ENCODE measurements at places on chromosomes 4 and X.
A peak's percentile ranks its signal among the peaks of the same experiment; 100 is the strongest.

GRCh38 chrX:66203114-66203513 is 39.1 kb downstream of the HEPH start:
- no peak for DNase-seq

DNA sequence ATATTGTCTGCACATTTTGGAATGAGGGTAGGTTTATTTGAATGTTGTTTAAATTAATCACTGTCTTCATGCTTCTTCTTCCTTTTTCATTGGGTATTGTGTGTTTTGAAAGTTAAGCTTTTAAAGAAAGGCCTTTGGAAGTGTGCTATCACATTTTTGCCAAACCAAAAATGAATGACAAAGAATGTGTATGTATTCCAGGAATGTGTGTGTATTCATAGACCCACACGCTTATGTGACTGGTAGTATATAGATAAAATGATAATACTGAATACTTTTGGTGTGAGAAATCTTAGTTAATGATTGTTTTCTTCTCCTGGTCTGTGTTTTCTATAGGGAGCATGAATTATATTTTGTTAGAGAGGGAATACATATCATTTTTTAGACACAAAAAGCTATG is 404.4 kb downstream of the TLL1 start:
- DNase-seq: peak; percentile 67

- no peak for DNase-seq
Observed at GRCh38 chrX:38409289-38409688, 56.9 kb downstream of the OTC start.

DNA sequence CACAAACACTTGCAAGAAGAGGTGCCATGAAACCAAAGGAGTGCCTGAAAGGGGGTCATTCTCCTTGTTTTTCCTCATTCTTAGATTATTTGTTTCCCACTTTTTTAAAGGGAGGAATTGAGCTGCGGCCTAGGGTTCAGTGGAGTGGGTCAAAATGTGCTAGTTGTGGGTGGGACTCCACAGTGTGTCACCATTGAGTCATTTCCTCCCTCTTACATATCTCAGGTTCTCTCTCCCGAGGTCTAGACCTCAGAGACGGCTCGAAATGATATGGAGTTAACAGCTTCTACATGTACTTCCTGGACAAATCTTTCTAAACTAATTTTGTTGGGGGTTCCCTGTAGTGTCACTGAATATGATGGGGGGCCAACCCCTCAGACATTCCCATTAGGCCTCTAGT is 328.4 kb upstream of the SPANXN1 start:
- DNase-seq: no peak

DNA sequence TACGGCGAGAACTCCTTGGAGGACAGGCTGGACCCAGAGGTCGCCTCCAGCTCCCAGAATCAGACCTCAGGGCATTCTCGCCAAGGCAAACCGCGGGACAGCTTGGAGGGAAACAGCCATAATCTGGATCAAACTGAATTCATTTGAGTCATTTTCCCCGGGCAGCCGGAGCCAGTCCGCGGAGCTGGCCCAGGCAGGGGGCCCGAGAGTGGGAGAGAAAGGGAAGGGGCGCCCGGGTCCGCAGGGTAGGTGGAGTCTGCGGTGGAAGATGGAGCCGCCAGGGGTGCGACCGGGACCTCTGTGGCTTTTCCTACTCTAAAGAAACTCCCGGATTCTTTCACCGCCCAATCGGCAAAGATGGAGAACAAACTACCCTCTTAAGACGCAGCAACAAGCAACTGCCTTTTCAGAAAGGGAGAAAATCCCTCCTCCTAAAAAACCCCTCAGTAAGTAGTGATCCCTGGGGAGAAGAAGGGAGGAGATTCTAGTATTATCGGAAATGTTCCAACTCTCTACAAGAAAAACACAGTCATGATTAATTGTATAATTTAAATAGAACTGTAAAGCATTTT is 5.2 kb downstream of the NKX3-2 start:
- DNase-seq: no peak

- DNase-seq: no peak
Observed at GRCh38 chr4:86963697-86964096, 28.9 kb downstream of the AFF1 start.

DNA sequence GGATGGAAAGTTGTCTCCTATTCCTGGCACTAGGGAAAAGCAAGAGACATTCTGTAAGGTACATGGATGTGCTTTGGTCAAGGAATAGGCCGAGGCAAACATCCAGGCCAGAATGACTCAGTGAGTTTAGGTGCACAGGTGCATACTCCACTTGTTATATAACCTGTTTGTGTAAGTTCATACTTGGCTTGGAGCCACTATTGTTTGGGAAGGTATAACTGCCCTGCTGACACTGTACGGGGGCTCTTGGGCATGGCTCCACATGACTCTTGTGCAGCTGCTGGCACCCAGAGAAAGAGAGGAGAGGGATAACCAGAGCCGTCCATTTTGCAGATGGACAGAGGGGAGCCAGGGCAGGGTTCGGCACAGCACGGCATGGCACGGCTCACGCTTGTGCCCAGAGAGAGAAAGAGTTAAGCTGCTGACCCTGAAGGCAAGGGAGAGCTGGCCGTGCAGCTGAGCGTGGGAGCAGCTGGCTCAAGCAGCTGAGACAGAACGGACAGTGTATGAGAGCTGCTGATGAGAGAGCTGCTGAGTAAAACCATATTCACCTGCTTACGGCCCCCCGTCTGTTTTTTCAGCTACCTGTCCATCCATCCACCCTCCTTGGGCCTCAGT is 98.0 kb downstream of the SLC2A9 start:
- no peak for DNase-seq

DNA sequence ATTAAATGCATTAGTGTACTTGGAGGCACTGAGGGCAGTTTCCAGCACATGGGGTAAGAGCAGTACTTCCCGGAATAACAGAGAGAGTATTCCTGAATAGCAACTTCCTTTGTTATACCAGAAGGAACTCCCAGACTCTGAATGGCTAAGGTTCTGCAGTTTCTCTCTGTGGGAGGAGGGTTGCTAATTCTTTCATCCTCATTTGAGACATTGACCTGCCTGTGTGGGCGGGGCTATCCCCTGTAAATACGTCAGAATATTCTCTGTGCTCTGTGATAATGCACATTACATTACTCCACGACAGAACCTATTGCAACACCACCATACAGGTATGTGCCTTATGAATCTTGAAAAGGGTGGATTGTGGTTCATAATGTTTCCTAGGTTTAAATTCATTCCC is 52.7 kb downstream of the SPINK2 start:
- DNase-seq: no peak

DNA sequence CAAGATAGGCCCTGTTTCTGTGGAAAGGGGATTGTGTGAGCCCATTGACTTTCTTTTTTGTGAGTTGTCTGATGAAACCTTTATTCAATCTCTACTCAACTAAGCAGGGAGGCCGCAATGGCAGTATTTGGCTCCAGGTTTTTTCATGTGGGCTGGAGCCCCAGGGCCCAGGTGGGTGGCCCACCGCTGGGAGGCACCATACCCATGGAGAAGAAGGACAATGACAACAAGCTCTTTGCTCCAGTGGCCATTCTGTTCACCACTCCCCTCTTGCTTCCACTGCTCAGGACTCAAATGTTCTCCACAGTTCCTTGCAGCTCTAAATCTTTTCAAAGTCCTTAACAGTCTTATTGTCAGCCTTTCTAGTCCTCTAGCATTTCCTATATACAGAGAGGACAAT is 54.1 kb downstream of the HOPX start:
- no peak for DNase-seq

DNA sequence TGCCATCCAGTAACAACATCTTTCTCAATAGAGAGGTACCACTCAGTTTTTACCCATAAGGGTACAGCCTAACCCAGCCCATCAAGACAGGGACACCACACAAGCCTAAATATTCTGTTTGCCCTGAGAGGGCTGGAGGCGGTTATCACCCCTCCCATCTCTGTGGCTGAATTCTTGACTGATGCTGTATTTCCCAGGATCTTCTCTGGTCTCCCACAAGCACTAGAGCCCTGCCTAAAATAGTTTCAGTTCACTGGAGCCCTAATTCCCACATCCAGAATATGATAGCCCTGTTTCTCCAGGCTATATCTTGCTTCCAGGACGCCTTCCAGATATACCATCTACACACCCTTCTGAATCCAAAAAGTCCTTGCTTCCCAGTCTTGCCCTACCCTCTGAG is 91.6 kb upstream of the NMU start:
- DNase-seq: no peak
